Keratinocyte (primary cell): ENCODE measurements at places on chromosomes 11 and 22.

DNA sequence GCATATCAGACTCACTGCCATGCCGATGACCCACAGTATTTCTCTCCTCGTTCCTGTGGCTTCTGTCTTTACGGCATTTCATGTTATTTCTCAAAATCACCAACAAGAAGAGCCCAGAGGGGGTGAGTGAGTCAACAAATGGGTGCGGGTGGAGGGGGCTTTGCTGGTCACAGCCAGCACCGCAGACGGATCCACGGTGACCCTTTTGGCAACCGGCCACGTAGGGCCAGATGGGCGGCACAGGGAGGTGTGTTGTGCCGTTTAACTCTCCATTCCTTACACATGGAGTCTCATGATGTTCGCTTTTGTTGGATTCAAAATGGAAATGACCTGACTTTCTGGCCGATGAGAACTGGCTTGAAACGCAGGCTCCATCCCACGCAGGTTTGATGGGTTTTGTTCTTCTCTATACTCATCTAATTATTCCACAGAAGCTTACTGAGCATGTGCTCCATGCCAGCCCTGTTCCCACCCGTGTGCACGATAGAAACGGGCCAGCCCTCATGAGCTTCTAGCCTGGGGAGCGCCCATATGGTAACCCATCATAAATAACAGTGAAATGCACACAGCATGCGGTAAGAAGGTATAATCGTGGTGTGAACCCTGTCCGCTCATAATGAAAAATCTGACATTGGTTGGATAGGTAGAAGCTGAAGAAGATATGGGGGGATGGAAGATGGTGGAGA is 319.9 kb downstream of the BRD1 start:
- H3K27me3 ChIP-seq: no peaks in the 10 kb centered on the region
- H3K4me1 ChIP-seq: no peaks in the 10 kb centered on the region
- no peak overlapping the region for H3K4me3 ChIP-seq
- H3K36me3 ChIP-seq: no peaks in the 10 kb centered on the region
- no peak for DNase-seq
- H3K27ac ChIP-seq: no peak overlapping the region

DNA sequence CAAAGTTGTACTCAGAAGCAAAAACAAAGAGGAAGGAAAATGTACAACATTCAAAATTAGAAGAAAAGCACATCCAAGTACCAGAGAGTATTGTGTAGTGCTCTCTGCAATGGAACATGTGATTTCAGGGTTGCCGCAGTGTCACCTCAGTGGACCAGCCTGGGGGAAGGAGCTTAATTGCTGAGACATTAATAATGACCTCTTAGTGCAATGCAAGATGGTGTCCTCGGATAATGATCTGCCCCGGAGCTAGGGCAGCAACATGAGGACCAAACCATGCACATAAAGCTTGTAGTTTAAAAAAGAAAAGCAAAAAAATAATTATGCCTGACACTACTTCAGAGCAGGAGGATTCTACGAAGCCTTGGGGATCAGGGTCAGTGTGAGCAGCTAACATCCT is 11.3 kb upstream of the JHY start:
- H3K27me3 ChIP-seq: no peaks in the 10 kb centered on the region
- H3K27ac ChIP-seq: no peak overlapping the region
- no peaks in the 10 kb centered on the region for H3K4me1 ChIP-seq
- no peaks in the 10 kb centered on the region for H3K36me3 ChIP-seq

DNA sequence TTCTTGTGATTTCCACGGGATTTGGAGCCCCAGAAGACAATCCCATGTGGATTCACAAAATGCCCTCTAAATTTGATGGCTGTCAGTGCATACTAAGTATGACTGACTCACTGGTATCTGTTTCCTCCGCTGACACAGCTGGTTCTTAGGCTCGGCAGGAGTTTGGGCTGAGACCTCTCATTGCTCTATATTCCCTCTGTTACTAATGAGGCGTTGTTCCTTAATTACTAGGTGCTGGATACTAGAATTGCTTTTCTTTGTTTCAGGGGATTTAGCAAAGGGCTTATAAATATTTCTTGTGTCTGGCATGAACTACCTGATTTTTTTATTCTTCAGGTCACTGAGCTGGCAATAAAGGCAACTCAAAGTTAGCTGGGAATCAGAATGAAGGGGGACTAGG is 53.2 kb upstream of the EHF start:
- no peak overlapping the region for H3K27ac ChIP-seq
- H3K36me3 ChIP-seq: no peaks in the 10 kb centered on the region
- DNase-seq: no peak
- peaks cover 27% of the 10 kb centered on the region for H3K4me1 ChIP-seq
- H3K27me3 ChIP-seq: no peaks in the 10 kb centered on the region

DNA sequence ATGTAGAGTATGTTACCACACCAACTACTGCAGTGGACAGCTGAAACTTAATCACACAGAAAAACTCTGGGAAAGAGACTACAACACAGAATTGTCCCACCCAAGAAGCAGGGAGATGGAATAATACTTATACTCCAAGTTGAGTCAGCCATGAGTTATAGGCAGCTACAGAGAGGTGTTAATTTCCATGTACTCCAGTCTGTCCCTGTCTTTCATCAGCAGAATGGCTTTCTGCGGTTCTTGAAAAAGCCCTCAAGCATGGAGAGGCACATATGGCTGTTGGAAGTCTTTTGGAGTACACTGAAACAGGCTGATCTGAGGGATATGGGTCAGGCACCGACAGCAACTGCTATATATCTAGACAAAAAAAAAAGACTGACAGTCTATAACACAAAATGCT is 219.5 kb downstream of the DLG2 start:
- no peaks in the 10 kb centered on the region for H3K4me1 ChIP-seq
- no peak overlapping the region for H3K4me3 ChIP-seq
- no peaks in the 10 kb centered on the region for H3K27me3 ChIP-seq
- H3K27ac ChIP-seq: no peak overlapping the region
- H3K36me3 ChIP-seq: no peaks in the 10 kb centered on the region

GRCh38 chr11:71208011-71208774 is 44.2 kb downstream of the SHANK2 start:
- H3K27me3 ChIP-seq: peaks cover 12% of the 10 kb centered on the region
- no peak for DNase-seq
- no peak overlapping the region for H3K4me3 ChIP-seq
- no peaks in the 10 kb centered on the region for H3K4me1 ChIP-seq

DNA sequence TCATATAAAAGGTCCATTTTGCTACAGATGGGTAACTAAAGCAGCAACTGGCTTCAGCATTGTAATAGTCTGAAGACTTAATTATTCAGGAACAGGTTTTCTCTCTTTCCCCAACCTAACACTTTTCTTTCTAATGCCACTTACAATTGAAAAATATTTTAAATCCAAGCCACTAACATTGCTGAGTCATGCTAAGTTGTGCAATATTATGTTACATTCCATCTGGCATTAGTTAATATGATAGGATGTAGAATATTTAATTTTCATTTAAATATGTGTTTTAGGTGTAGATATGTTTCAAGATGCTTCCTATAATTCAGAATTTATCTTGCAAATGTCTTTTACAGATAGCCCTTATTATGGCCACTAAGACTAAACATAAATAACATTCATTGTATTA is 98.6 kb downstream of the KIF18A start:
- H3K4me3 ChIP-seq: no peak overlapping the region
- H3K27ac ChIP-seq: no peak overlapping the region
- H3K4me1 ChIP-seq: no peaks in the 10 kb centered on the region

- H3K4me3 ChIP-seq: no peak overlapping the region
- H3K27me3 ChIP-seq: no peaks in the 10 kb centered on the region
- no peak overlapping the region for H3K27ac ChIP-seq
- DNase-seq: no peak
Measured at GRCh38 chr22:48899523-48900326, 927.9 kb downstream of the BRD1 start.

DNA sequence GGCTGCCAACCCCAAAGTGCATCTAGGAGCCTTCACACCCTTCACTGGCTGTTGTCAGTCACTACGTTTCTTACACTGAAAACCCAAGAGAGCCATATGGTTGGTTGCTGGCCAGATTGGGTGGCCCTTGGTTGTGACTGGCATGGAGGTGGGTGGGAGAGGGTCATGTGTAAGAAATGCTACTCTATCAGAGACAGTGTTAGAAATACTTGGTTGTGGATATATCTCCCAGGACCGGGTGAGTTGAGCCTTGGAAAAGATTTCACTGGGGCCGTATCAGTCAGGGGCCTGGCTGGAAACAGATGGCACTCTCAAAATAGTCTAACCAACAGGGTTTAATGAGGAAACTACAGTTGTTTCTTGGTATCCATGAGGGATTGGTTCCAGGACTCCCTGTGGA is 15.2 kb downstream of the ENDOD1 start:
- no peak overlapping the region for H3K27ac ChIP-seq
- H3K4me3 ChIP-seq: no peak overlapping the region
- H3K27me3 ChIP-seq: no peaks in the 10 kb centered on the region
- H3K36me3 ChIP-seq: no peaks in the 10 kb centered on the region
- peaks cover 45% of the 10 kb centered on the region for H3K4me1 ChIP-seq
- no peak for DNase-seq

- no peak for DNase-seq
- no peak overlapping the region for H3K27ac ChIP-seq
- no peak overlapping the region for H3K4me3 ChIP-seq
- no peaks in the 10 kb centered on the region for H3K36me3 ChIP-seq
Measured at GRCh38 chr22:39259666-39260065, 14.9 kb upstream of the PDGFB start.

DNA sequence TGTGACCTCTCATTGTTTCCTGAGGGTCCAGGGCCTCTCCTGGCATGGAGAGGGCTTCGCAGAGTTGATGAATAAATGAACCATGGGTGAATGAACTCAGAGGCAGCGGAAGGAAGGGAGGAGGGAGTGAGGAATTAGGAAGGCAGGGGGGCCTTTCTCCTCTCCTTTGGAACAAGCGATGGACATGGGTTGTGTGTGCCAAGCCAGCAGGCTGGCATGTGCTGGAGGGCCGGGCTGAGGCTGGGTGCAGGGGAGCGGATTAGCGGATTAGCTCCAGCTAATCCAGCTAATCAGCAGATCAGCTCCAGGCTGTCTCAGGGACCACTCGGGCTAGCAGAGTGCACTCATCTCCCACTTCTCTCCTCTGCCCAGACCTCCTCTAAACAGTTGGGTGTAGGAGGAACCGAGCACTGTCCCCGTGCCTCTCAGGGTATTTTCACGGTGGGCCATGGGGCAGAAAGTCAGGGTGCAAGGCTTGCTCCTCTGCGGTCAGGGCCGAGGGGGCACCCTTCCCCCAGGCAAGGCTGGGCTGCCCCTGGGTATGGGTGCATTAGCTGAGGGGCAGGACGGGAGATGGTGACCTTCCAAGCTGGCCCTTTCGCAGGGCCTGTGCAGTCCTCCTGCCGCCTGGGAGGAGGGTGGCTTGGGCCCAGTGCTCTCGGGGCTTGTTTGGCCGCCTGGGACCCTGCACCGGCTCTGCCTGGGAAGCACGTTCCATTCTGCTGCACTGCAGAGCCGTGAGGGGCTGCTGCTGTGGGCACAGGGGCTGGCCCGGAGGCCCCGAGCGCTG is 120.3 kb upstream of the B3GAT1 start:
- H3K27ac ChIP-seq: no peak overlapping the region
- DNase-seq: no peak
- no peak overlapping the region for H3K4me3 ChIP-seq
- no peaks in the 10 kb centered on the region for H3K4me1 ChIP-seq
- H3K36me3 ChIP-seq: no peaks in the 10 kb centered on the region

GRCh38 chr11:134060316-134060715 is 8.6 kb upstream of the JAM3 start:
- no peaks in the 10 kb centered on the region for H3K36me3 ChIP-seq
- no peaks in the 10 kb centered on the region for H3K4me1 ChIP-seq
- DNase-seq: no peak

DNA sequence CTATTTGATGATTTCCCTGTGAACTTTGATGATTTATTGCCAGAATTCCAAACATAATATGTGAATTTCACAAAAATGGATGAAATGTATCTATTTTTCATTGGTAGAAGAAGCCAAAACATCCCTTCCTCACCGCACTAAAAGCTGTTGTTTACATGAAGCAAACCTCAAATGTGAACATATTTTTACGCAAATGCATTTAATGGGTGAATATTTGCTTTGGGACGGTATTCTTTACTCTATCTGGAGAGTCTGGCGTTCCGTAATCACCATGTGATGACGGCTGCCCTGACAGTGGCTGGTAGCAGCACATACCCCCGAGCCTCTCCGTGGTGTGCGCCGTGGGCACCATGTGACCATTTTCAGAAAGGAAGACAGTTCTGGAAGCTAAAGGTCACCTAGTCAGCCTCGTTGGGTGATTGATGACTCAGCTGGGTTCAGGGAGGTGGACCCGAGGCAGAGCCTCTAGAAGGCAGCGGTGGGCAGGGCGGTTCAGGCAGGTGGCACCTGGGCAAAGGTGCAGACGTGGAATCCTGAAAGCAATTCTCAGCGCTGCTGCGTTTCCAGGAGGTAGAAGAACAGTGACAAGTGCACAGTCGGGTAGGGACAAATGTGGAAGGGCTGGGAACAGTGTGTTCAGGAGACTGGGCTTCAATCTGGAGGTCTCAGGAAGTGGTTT is 45.3 kb downstream of the PPARA start:
- no peak for DNase-seq
- H3K4me3 ChIP-seq: no peak overlapping the region
- H3K27me3 ChIP-seq: no peaks in the 10 kb centered on the region
- no peak overlapping the region for H3K27ac ChIP-seq

- H3K27me3 ChIP-seq: no peaks in the 10 kb centered on the region
- H3K27ac ChIP-seq: no peak overlapping the region
- no peaks in the 10 kb centered on the region for H3K36me3 ChIP-seq
- H3K4me1 ChIP-seq: no peaks in the 10 kb centered on the region
- no peak overlapping the region for H3K4me3 ChIP-seq
- DNase-seq: no peak
Measured at GRCh38 chr11:81669935-81670543, 1063.6 kb downstream of the FAM181B start.

- no peak overlapping the region for H3K27ac ChIP-seq
- no peaks in the 10 kb centered on the region for H3K4me1 ChIP-seq
- no peak for DNase-seq
Measured at GRCh38 chr11:37203006-37203405, 605.0 kb upstream of the RAG2 start.

GRCh38 chr11:16421826-16422225 is 65.5 kb upstream of the SOX6 start:
- H3K4me3 ChIP-seq: no peak overlapping the region
- H3K27me3 ChIP-seq: no peaks in the 10 kb centered on the region
- no peaks in the 10 kb centered on the region for H3K4me1 ChIP-seq
- DNase-seq: no peak
- H3K27ac ChIP-seq: no peak overlapping the region

GRCh38 chr22:25672289-25673084 is 69.5 kb upstream of the MYO18B start:
- no peak for DNase-seq
- H3K27ac ChIP-seq: no peak overlapping the region
- H3K36me3 ChIP-seq: no peaks in the 10 kb centered on the region
- no peak overlapping the region for H3K4me3 ChIP-seq
- H3K4me1 ChIP-seq: peaks cover 7% of the 10 kb centered on the region
- H3K27me3 ChIP-seq: no peaks in the 10 kb centered on the region
